A549 (cell line): ENCODE measurements at places on chromosomes 7 and 10.

- DNase-seq: no peak
Measured at GRCh38 chr10:133025558-133026090, 62.1 kb upstream of the ADGRA1 start.

GRCh38 chr7:115940460-115941060 is 90.0 kb downstream of the TFEC start:
- no peak for DNase-seq

DNA sequence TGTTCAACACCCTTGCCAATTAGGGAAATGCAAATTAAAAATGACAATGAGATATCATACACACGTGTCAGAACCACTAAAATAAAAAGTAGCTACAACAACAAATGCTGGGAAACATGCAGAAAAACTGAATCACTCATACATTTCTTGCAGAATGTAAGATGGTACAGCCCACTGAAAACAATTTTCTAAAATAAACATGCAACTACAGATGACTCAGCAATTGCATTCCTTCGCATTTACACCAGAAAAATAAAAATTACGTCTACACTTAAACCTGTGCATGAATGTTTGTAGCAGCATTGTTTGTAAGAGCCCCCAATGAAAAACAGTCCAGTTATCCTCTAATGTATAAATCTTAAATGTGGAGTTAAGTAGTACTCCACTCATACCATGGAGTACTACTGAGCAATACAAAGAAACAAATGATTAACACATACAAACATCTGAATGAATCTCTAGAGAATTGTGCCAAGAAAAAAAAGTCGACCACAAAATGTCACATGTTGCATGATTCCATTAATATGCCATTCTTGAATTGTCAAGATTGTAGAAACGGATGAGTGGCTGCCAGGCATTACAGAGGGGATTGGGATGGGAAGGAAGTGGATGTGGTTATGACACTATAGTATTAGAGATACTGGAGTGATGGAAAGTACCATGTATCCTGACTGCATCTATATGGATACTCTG is 134.6 kb upstream of the NPSR1 start:
- peak; percentile 7 for DNase-seq

DNA sequence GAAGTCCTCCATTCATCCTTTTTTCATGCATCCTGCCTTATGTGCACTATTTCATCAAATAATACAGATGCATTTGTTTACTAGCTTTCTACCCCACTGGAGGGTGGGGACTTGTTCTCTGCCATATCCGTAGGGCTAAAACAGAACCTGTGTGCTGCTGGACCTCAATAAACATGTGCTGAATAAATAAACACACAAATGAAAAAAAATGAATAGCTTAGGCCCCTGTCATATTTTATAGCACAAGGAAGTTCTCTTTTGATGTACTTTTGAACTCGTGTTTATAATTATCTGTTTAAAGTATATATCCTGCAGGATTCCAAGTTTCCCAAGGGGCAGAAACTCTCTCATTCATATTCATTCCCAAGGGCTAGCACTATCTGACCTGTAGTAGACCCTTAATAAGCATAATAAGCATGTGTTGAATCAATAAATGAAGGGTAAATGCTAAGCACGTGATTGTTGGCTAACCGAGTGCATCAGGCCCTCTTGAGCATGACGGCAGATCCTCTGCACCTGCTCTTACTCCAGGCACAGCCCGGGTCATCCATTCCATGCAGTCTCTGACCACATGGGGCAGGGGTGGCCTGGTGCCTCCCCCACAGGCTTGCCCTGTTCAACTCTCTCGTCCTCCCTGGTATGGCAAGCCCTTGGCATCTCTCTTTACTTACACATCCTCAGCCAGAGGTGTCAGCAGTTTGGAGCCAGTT is 474.1 kb upstream of the ZMIZ1 start:
- no peak for DNase-seq

DNA sequence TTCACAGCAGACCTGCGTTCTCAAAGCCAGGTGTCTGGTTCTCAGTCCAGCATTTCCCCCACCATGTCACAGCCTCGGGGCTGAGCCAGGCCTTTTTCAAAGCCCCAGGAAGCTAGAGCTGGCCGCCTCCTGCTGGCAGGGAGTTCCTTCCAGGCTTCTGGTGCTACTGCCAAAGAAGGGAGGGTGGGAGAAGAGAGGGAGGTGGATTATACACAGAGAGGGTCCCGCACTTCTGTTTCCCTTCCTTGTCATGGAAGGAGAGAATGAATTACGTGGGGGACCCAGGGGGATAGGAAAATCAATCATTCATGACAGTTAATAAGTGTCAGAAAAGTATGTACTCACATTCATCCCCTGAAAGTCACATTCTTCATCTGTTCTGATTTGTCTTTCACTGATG is 600 bp upstream of the LGI1 start:
- no peak for DNase-seq

GRCh38 chr10:125116652-125117310 is 43.6 kb downstream of the CTBP2 start:
- DNase-seq: no peak

- no peak for DNase-seq
Measured at GRCh38 chr10:8663131-8663530, 608.6 kb downstream of the GATA3 start.

- no peak for DNase-seq
Measured at GRCh38 chr10:119309423-119309770, 102.0 kb downstream of the GRK5 start.

GRCh38 chr7:109529712-109530111 is 960.0 kb downstream of the DNAJB9 start:
- DNase-seq: no peak

DNA sequence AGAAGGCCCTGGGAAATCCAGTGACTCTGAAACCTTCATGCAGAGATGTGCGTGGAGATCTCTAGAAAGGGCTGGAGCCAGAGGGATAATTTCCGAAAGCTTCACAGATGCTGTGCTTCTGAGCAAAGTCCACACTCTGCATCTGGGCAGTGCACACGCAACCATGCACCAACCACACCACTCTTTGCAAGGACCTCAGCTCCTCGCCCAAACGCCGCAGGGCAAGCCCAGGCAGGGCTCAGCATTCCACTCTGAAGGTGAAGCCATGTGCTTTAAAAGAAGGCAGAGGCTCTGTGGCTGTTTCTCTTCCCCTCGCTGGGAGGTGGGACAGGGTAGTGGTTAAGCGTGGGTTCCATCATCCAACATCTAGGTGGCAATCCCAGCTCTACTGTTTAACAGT is 48.4 kb downstream of the ASB13 start:
- no peak for DNase-seq

GRCh38 chr7:51141451-51142003 is 175.1 kb downstream of the COBL start:
- peak; percentile 13 for DNase-seq

DNA sequence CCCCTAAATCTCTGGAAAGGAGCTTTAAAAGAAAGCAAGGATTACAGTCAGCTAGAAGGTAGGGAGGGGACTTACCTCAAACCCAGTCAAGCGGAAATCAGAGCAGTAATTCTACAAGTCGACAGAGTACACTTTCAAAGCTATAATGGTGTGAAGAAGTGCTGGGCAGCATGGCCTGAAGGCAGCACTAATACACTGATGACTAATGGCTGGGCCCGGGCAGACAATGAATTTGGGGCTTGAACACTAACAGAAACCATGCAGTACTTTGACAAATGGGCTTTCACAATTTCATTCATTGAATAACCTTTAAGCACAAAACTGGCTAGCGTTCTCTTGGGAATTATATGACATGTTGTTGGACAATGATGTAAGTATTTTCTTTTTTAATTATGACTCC is 4.7 kb downstream of the GLI3 start:
- DNase-seq: no peak

GRCh38 chr7:120431016-120431415 is 158.0 kb downstream of the KCND2 start:
- no peak for DNase-seq

DNA sequence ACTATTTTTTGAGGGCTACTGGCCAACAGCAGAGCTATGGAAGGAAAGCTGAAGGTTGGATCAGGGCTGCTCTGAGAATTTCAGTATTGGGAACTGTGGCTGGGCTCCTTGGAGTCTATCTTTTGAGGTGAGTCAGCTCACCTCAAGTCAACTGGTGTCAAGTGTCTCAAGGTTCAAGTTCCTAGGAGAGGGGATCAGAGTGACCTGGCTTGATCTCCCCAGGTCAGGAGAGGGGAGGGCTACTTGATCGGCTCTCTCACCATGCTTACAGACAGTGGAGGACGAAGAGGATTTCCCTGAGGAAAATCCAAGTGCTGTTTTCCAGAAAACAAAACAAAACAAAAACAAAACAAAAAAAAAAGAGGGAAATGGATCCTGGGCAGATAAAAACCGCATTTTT is 132.8 kb downstream of the CACNB2 start:
- DNase-seq: no peak

GRCh38 chr10:71277914-71278665 is 41.0 kb upstream of the SLC29A3 start:
- no peak for DNase-seq

GRCh38 chr10:36042135-36042534 is 400.0 kb upstream of the FZD8 start:
- DNase-seq: peak; percentile 1

- DNase-seq: no peak
Measured at GRCh38 chr10:110625951-110626855, 17.9 kb upstream of the RBM20 start.

- DNase-seq: no peak
Measured at GRCh38 chr7:100169147-100169850, 882 bp upstream of the GAL3ST4 start.

- no peak for DNase-seq
Measured at GRCh38 chr10:18860631-18861240, 187.9 kb upstream of the MALRD1 start.

DNA sequence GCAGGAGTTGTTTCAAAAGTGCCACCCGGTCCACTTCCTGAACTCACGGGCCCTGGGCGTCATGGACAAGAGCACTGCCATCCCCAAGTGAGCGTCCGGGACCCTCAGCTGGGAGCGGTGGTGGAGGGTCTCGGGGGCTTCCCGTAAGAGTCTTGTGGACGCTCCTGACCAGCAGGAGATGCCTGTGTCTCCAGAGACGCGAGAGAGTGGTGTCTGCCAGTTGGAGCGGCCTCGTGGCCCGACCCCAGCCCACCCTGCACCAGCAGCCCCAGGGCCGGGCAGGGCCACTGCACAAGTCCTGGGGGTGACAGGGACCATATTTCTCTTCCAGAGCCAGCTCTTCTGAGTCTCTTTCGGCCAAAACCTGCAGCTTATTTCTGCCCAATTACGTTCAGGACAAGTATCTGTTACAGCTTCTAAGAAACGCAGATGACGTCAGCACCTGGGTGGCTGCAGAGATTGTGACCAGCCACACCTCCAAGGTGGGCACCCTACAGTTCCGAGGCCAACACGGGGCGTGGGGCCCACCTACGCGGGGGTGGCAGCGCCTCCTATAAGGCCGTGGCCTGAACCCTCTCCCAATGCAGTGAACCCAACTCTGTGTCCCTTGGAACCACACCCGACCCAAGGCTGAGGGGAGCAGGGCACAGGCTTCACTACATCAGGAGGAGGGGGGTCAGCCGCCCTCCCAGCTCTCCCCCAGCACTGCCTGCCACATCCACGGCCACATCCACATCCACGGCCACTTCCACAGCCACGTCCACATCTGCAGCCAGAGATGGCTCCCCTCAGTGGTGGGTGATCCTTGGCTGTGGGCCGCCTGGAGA is 16.2 kb upstream of the UTF1 start:
- no peak for DNase-seq

DNA sequence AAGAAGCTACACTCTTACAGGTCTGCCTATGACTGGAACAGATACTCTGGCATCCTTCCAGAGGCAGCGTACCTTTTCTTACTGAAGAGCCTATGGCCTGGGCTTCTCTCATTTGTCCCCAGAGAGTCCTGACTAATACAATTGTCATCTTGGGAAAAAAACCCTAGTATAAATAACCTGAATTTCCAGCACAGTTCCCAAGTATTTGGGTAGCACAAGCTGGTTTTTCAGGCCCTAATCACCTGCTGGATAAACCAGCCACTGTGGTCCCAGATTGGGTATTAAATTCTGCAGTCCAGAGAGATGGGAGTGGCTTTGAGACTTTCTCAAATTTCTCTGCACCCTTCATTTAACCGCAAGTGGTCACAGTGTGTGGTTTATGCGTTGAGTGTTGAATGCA is 186.8 kb upstream of the NEBL start:
- no peak for DNase-seq

DNA sequence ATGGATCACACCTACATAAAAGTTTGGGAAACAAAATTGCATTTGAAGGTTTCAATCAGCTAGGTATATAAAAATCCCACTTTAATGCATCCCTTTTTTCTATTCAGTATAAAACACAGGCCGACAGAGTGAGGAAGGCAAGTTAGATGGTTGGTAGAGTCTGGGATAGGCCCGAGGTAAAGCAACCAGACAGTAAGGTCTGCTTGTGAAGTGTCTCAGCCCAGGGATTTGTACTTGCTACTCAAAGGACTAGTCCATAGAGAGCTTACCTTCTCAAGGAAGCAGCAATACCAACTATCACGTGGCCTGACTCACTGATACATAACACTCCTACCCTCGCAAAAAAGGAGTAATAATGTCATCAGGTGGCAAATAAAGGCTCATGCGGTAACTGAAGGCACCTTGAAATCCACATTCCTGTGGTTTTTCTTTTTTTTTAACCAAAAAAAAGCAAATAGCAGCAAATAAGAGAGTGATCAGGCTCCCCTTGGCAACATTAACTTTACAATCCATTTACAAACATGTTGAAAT is 56.2 kb upstream of the ATP6V0A4 start:
- no peak for DNase-seq

DNA sequence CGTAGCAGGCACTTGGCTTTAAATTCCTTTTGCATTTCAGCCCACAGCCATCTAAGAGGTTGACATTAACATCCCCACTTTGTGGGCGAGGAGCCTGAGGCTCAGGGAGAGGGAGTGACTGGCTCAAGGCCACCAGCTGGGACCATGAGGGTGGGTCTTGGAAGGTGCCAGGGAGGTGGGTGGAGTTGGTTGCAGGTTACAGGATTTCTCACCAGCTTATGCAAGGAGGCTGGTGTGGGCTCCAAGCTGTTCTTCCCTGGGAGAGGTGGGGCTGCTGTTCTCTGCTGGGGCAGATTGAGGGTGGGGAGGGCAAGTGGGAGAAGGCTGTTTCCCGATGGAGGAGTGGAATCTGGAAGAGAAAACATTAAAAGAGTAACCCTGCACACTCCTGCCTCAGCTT is 14.1 kb upstream of the C10orf95 start:
- no peak for DNase-seq

- no peak for DNase-seq
Measured at GRCh38 chr10:78004215-78005026, 24.9 kb downstream of the POLR3A start.

DNA sequence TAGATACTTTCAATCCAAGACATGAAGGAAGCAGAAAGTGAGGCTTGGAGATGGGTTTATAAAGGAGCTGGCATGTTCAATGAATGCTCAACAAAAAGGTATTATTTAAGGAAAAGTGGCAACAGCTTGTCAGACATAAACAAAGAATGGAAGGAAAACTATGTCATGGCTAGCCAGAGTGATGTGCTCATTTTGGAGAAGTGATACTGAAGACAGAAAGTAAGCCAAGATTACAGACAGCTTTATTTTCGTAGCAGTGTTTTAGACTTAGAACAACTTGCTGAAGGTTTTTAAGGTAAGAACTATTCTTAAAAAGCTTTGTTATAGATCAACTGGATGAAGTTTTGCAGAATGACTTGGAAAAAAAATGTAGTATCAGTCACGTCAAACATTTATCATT is 160.5 kb upstream of the FERD3L start:
- DNase-seq: no peak
